Type B pancreatic cell (in vitro differentiated cells): ENCODE measurements at places on chromosomes 4 and X. TPM values are rescaled to one million over a fixed set of nuclear protein-coding genes. Genes with fewer than 3 reads are reported as not detected.

SORCS2 gene
- 13.4 and 24.0 TPM in 2 replicates for total RNA-seq

DNA sequence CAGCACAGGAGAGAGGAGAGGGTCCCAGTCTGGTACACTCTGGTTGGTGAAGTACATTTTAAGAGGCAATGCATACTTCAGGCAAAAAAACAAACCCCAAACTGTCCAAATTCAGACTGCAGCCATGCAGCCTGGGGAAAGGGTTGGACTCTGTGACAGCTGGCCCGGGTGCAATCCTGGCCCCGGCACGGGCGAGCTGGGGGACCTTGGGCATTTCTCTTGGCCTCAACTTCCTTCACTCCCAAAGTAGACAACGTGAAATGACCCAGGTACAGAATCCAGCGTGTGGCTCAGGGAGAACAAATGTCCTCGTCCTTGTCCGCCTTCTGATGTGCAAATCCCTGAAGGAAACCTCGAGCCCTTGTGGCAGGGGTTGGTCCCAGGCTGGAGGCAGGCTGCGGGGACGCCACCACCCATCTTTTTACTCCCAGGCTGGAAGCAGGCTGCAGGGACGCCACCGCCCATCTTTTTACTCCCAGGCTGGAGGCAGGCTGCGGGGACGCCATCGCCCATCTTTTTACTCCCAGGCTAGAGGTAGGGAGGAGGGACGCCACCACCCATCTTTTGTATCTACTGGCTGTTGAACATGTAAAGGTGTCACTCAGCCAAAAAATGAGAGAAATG, 62.3 kb downstream of the ACOX3 start:
- H3K27ac ChIP-seq: no peak overlapping the region
- no peaks in the 10 kb centered on the region for H3K4me1 ChIP-seq
- no peak for DNase-seq
- no peak overlapping the region for H3K4me3 ChIP-seq
- peaks cover 1% of the 10 kb centered on the region for H3K36me3 ChIP-seq

STK32B gene
- total RNA-seq: 0.98 and 3.0 TPM in 2 replicates

GUCY1A1 gene
- 6.2 and 8.6 TPM in 2 replicates for total RNA-seq

DNA sequence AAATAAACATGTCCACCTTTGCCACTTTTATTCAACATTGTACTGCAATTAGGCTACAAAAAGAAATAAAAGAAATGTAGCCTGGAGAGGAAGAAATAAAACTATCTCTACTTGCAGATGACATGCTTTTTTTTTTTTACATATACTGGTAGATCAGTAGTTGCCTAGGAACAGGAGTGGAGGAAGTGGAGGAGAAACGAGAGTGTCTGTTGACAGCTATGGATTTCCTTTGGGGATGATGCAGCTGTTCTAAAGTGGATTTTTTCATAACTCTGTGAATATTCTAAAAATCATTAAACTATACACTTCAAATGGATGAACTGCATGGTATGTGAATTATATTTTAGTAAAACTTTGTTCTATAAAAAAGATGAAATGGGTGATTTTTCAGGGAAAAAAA, 116.4 kb downstream of the ANAPC4 start:
- no peak overlapping the region for H3K4me3 ChIP-seq
- H3K4me1 ChIP-seq: no peaks in the 10 kb centered on the region
- H3K36me3 ChIP-seq: no peaks in the 10 kb centered on the region
- H3K27ac ChIP-seq: no peak overlapping the region

PARM1 gene
- 17.9 and 22.4 TPM in 2 replicates for total RNA-seq

XAGE2 gene
- 8.0 TPM in 1 of 2 replicates, not detected in the other for total RNA-seq

GRCh38 chr4:8534129-8534528, 46.1 kb upstream of the GPR78 start:
- no peaks in the 10 kb centered on the region for H3K27me3 ChIP-seq
- peak overlapping the region; percentile 98 for H3K27ac ChIP-seq
- peaks cover 22% of the 10 kb centered on the region for H3K4me1 ChIP-seq
- peaks cover 3% of the 10 kb centered on the region for H3K36me3 ChIP-seq
- H3K4me3 ChIP-seq: peak overlapping the region; percentile 67
- DNase-seq: no peak

GRCh38 chr4:140012688-140013486, 141.1 kb downstream of the MAML3 start:
- no peaks in the 10 kb centered on the region for H3K27me3 ChIP-seq
- H3K4me3 ChIP-seq: peak overlapping the region; percentile 32
- no peak for DNase-seq
- H3K36me3 ChIP-seq: peaks cover 4% of the 10 kb centered on the region
- peaks cover 11% of the 10 kb centered on the region for H3K4me1 ChIP-seq

RASL11B gene
- total RNA-seq: 2.7 and 15.7 TPM in 2 replicates
